Activated CD4-positive, CD25-positive, alpha-beta regulatory T cell (primary cell): ENCODE measurements at places on chromosomes 11 and 22.

DNA sequence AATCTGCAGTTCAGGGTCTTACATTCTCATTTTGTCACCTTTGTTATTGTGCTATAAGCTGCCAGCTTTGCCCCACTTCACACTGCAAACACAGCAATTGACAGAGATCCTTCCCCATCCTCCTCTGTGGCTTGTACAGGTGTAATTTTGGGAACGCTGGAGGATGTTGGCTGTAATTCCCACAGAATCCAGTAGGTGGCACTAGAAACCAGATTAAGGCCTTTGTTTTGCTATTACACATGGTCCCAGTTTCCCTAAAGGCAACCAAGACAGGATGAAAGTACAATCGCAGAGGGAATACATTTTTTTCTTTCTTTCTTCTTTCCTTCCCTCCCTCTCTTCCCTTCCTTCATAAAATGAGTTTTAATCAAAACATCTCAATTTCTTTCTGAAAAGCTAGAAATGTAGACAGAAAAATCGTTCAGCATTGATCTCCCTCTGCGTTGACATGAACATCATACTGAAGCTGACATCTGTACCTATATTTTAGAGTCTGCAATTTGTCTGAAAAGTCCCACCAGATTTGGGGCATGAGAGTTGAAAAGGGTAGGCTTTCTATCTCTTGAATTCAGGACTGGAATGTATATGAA is 21.3 kb upstream of the NELL1 start:
- DNase-seq = no peak

- no peak for DNase-seq
These were observed 999 bp upstream of the CCDC83 start for GRCh38 chr11:85854212-85854556.

DNA sequence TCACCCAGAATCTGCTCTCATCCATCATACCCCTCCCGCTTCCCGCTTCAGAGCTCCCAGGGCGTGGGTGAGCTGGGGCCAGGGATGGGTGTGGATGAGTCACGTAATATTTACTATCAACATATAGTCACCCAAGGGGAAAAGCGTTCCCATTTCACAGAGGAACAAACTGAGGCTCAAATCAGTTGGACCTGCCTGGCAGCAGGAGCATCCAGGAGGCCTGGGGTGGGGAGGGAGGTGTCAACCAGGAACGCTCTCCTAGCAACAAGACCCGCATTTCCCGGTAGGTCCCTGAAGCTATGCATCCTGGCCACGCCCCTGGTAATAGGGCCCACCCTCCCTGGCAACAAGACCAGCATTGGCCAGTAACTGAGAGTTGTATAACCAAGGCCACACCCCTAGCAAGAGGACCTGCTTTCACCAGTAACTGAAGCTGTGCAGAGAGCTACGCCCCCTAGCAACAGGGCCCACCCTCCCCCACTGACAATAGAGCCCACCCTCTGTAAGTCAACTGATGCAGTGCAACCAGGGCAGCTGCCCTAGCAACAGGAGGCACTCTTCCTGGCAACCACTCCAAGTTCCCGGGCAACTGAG is 32.7 kb upstream of the TXNRD2 start:
- DNase-seq = no peak

DNA sequence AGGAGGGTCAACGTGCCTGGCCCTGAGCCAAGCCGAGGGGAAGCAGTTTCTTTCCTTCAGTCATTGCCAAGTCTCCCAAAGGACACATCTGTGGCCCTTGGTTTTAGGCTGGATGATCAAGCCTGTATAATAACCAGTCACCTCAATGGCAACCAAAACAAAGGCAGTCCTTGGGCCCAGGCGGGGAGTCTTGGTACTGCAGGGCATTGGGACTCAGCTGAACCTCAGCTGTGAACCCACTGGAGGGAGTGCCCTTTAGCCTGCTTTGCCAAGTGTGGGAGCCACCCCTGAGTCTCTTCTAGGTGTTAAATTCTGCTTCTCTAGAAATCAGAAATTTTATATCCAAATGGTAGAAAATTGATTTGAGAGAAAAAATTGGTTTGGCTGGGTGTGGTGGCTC is 36.9 kb downstream of the CPT1A start:
- no peak for DNase-seq

- no peak for DNase-seq
These were observed 3.6 kb downstream of the TNNI2 start for GRCh38 chr11:1842149-1843097.

DNA sequence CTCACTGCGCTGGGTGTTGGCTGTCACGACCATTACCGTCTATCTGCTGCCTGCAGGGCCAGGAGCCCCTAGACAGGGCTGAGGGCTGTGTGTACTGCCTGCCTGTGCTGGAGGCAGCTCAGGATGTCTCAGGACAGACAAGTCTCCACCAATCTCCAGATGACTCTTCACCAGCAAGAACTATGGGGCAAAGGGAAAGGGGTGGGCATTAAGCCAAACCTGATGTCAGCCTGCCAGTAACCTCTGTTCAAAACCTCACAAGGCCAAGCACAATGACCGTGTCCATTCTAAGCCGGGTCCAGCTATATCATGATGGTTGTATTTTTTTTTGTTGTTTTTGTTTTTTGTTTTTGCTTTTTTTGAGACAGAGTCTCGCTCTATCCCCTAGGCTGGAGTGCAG is 31.6 kb downstream of the MAFF start:
- no peak for DNase-seq

DNA sequence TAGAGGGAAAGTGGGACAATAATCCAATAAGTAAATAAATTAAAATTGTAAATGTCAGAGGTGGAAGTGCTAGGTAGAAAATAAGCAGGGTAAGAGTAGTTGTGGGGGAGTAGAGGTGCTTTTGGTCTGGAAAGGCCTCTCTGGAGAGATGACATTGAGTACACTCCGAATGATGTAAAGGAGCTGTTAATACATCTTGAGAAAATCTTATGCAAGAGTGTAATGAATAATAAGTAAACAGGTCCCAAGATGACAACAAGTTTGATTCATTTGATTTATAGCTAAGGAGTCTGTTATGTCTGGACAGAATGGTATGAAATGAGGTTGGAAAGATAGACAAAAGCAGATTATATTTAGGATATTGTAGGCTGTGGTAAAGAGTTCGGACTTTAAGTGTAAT is 87.5 kb downstream of the TMEM135 start:
- DNase-seq = no peak

GRCh38 chr11:65663639-65664200 is 1.0 kb upstream of the RELA start:
- no peak for DNase-seq

GRCh38 chr22:37996515-37997246 is 12.3 kb upstream of the SOX10 start:
- DNase-seq = no peak

- no peak for DNase-seq
These were observed 45.8 kb upstream of the FGF3 start for GRCh38 chr11:69864686-69865661.

DNA sequence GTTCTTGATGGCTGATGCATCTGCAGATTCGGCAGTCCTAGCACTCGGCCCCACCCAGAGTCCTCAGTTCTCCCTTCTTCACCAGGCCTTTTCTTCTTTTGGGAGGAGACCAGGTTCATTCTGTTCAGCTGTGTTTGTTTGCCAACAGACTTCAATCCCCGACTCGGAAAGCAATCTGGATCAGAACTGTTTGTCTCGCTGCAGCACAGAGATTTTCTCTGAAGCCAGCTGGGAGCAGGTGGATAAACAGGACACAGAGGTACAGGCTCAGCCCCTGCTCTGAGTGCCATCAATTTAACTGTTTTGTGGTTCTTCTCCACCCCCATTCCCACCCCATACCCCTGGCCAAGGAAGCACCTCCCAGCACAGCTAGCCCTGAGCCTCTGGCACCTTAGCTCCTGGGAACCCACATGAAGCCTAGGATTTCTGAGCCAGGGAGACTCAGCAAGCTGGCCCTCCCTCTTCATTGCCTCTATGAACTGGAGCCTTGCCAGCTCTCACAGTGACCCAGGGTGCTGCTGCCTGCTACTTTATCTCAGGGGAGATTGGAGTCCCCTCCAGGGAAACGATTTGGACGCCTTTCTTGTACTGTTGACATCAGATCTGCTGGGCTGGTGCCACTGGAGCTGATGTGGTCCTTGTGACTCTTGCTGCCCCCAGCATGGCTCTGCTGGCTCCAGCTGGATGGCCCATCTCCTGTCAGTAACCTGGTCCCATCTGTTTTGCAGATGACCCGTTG is 58.2 kb upstream of the HORMAD2 start:
- no peak for DNase-seq

- DNase-seq = no peak
These were observed 683 bp downstream of the PLA2G6 start for GRCh38 chr22:38180841-38181452.

- DNase-seq = no peak
These were observed 5.9 kb downstream of the PLXNB2 start for GRCh38 chr22:50301581-50301991.

GRCh38 chr11:72721689-72722049 is 30.5 kb downstream of the ARAP1 start:
- no peak for DNase-seq

DNA sequence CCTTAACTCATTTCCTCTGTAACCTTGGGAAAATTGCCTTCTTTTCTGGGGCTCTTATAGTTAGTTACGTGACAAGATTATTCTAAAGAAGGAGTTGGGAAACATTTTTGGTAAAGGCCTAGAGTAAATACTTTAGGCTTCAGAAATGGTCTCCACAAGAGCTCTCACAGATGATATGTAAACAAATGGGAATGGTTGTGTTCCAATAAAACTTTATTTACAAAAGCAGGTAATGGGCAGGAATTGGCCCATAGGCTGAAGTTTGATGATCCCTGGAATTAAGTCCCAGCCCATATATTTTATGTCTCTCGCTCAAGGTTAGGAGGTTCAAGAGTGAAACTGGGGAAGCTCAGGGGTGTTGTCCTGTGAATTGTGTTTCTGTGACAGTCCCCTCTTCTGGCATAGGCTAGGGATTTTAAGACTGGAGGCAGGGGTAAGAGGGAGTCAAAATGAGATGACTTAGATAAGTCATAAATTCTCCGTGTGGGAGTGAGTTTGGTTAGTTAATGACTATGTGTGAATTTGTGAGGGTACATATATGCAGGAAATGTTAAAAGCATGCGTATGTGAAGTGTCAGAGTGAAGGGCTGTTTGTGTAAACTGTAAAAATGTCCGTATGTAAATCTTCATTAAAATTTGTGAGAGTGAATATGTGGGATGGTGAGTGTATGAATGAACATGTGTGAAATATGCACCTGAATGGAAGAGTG is 7.4 kb upstream of the OR52B4 start:
- no peak for DNase-seq

- no peak for DNase-seq
These were observed 28.4 kb upstream of the SIK2 start for GRCh38 chr11:111573821-111574249.

DNA sequence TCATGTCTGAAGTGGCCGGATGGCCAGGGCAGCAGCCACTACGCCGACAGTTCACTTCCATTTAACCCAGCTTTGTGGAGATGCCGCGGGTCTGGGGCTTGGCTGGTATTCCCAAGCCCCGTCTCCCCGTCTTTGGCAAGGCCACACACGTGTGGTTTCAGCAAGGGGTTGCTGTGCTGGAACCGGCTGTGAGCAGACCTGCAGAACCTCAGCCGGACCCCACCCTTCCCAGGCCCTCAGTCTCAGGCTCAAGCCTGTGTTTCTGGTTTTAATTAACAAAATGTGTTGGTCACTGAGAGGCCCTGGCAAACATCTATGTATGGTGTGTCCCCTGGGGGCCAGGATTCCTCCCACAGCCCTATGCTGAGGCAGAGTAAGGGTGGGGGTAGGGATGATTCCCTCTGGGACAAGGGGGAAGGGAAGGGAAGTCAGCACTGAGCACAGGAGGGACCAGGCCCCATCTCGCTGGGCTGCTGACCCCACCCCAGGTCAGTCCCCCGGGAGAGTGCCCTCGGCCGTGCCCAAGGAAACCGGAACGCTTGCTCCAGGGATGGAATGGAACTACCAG is 9.3 kb downstream of the OSBPL5 start:
- no peak for DNase-seq

GRCh38 chr22:43772831-43773230 is 39.3 kb downstream of the EFCAB6 start:
- no peak for DNase-seq

GRCh38 chr11:45676522-45677095 is 11.2 kb upstream of the CHST1 start:
- no peak for DNase-seq

- DNase-seq = no peak
These were observed 51.7 kb upstream of the PAK1 start for GRCh38 chr11:77525455-77526091.

GRCh38 chr22:25453557-25453956 is 110.9 kb upstream of the GRK3 start:
- no peak for DNase-seq
